ENCODE measurements at places on chromosomes 1 and 21.

DNA sequence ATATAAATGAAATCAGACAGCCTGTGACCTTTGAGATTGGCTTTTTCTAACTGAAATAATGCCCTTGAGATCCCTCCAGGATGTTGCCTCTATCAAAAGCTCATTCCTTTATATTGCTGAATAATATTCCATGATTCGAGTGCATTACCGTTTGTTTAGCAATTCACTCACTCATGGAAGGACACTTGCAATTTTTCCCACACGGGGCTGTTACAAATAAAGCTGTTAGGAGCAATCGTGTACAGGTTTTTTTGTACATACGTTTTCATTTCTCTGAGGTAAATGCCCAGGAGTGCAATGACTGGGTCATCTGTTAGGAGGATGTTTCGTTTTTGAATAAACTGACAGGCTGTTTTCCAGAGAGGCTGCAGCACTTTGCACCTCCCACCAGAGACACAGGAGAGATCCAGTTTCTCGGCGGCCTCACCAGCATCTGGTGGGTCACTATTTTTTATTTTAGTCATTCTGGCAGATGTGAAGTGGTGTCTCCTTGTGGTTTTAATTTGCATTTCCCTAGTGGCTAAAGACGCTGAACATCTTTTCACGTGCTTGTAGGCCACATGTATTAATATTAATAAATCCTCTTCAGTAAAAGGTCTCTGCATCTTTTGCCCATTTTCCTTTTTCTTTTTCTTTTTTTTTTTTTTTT lies 11.0 kb downstream of the PRDM15 start:
- DNase-seq, result no peak

GRCh38 chr1:14296795-14297194 lies 301.7 kb upstream of the KAZN start:
- no peak for DNase-seq

DNA sequence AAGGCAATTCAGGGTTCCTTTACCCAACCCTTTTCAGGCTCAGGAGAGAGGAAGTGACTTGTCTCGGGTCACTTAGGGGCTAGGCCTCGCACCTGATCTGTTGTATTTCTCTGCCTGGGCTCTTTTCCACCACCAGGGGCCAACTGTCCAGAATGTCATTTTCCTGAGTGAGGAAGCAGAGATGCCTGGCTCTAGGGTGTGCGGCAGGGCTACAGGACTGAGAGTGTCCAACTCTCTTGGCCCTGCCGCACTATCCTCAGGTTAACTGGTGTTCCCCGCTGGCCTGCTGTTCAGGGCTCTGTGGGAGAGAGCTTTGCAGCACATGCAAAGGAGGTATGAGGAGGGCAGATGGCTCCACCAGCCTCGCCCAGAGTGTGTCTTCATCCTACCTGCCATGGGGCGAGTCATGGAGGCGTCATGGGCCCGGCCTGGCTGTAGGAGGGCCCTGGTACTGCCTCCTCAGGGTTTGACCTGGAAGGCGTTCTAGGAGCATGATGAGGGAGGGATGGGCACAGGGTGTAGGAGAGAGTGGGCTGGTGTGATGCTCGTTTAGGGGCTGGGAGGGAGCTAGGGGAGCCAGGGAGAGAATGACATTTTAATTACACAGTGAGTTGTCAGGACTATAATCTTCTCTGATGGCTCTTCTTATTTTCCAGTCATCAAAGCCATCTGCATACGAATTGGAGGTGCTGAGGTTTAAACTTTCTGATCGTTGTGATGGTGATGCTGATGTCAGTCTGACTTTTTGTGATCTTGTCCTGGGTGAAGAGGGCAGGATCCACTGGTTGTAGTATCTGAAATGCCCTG lies 128.3 kb downstream of the NOS1AP start:
- DNase-seq, result no peak

- DNase-seq, result peak; percentile 84
Measured at GRCh38 chr1:155083865-155084721, 5.5 kb downstream of the EFNA3 start.

DNA sequence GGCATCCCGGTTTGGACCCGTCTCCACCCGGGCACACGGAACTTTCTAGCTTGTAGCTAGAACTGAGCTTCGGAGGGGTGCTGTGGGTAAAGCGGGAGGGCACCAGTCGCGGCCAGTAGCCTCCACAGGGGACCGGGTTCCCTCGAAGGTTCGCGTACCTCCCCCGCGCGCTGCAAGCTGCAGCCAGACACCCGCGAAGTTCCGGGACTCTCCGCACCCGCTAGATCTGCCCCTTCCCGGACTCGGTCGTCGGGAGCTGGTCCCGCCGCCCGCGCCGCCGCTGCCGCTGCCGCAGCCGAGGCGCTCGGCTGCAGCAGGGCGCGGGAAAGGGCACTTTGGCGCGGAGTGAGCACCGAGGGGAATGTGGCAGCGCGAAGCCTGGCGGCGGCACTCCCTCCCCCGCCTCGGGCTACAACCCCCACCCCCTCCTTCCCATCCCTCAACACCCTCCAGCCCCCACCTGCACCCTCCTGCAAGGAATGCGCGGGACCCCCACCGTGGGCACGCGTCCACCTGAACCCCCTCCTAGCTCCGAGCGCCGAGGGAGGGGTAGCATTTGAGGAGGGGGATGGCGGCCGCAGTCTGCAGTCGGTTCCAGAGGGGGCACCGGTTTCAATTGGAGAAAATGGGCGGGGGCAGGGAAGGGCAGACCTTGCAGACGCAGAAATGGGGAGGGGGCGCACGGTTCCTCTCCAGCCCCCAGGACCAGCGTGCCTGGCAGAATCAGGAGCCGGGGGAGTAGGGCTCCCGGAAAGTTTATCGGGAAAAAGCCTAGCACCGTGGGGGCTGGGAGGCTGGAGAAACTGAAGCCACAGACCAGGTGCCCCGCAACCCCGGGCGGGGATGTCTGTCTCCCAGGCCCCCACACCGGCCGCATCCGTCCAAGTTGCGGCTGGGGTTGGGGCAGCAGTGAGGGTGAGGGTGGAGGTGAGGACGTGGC lies 968 bp downstream of the CSMD2 start:
- DNase-seq, result no peak

- DNase-seq, result peak; percentile 90
Measured at GRCh38 chr1:43979528-43980254, 681 bp downstream of the B4GALT2 start.

- no peak for DNase-seq
Measured at GRCh38 chr21:23131177-23131576, 2133.0 kb downstream of the NCAM2 start.

GRCh38 chr1:27106561-27107323 lies 48.2 kb downstream of the SLC9A1 start:
- DNase-seq, result no peak

DNA sequence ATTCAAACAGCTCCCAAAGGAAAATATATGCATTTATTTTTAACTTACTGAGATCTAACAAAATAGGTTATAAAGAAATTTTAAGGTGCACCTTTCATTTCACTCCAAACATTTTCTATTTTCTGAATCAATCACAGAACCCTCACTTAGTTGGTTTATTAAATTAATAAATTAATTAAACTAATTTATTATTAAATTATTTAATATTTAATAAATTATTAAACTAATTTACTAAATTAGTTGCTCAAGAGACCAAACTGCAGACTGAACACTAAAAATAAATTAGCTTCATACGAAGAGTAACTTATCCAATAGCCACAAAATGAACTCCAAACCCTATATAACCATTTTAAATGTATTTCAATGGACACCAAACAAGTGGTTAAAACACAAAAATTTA lies 68.0 kb downstream of the PRPF38A start:
- no peak for DNase-seq

- DNase-seq, result no peak
Measured at GRCh38 chr1:82044111-82044510, 243.4 kb downstream of the ADGRL2 start.

DNA sequence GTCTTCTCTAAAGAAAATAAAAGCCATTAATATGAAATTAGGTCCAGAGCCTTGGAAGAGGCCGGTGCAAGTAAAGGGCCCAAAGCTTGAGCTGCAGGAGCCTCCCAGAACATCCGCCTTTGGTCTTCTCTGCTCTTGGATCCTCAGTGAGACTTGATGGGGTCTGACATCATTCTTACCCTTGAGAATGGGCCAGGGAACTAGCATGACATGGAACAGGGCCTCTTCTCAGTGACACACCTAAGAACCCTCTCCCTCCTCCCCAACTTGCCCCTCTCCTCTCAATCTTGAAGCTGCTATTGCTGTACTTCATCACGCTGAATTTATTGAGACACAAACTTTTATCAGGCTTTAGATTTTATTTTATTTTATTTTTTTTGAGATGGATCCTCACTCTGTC lies 40.3 kb upstream of the SRSF10 start:
- no peak for DNase-seq

DNA sequence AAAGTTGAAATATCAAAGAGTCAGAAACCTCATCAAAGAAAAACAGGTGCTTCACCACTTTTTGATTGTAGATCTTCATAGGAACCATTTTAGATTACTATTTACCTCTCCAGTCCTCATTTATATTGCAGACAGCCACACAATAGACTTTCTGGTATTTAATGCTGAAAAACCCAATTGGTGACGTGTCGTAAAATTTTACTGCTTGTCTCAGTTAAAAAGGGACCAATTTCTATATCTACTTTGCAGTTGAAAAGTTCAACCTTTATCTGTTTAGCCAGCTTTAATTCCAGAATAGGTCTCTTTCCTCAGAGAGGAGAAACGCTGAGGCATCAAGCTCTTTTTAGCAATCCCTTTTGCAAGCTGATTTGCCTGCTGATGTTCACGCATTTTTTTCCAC lies 1722.4 kb downstream of the PLA2G4A start:
- DNase-seq, result no peak

GRCh38 chr21:45161038-45161945 lies 86.9 kb downstream of the ADARB1 start:
- no peak for DNase-seq

GRCh38 chr1:176989754-176990153 lies 174.8 kb downstream of the ASTN1 start:
- DNase-seq, result no peak

- no peak for DNase-seq
Measured at GRCh38 chr1:157162345-157162744, 24.1 kb upstream of the ETV3 start.

DNA sequence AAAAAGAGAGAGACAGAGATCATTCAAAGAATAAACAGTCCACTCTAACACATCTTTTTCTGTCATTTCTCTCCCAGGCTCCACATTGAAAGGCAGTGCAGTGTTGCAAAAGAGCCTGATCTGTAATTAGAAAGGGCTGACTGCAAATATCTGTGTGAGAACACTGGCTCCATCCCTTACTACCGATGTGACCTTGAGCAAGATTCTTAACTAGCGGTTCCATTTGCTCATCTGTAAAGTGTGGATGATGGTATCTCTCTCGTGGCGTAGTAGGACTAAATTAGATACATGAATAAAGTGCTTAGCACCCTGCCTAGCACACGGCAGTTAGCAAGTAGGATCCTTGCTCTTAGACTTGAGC lies 26.9 kb upstream of the SLC44A3 start:
- DNase-seq, result no peak

DNA sequence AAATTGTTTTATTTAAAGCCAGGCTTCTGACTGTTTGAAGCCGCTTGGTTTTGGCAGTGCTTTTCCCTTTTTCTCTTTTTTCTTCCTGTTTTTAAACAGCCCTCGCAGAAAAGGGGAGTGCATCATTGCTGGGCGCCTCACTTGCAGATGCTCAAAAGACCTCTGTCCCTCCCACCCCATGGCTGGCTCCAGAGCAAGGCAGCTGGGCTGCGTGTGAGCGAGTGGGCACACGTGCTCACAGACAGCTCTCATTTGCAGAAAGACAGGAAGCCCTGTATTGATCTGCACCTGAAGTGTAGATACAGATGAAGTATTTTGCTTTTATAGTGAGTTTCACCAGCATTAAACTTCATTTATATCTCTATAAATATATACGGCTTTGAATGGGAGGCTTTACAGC lies 8.8 kb downstream of the TNR start:
- DNase-seq, result no peak

DNA sequence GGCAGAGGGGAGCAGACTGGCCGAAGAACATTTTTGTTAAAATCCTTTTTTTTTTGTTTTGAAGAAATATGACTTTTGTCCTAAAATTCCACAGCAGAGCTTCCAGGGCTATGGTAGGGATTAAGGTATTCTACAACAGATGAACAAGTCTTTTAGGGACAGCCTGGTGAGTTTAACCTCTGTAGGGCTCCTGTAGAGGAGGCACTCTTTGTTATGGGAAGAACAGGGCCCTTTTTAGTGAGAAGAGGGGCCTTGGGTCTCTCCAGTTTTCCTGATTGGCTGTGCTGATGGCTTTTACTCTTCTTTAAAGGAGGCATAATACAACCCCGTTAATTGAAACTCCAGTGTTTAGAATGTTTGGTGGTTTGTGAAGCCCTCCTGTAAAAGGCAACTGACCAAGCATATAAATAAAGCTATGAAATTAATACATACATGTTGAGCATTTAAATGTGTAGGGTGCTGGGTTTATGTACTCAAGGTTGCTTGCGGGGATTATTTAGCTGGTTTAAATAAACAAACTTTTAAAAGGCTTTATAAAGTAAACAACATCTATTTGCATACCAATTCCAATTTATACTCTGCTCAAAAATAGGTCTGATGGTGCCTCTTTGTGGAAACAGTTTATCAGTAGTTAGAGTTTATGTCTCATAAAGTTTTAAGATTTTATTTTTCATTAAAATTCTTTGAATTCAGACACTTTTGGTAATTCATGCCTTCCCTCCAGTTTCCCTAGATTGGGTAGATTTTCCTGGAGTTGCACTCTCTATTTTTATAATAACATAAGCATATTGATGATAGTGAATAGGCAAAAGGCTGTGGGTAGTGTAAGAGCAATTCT lies 46.5 kb downstream of the PBX1 start:
- DNase-seq, result no peak

DNA sequence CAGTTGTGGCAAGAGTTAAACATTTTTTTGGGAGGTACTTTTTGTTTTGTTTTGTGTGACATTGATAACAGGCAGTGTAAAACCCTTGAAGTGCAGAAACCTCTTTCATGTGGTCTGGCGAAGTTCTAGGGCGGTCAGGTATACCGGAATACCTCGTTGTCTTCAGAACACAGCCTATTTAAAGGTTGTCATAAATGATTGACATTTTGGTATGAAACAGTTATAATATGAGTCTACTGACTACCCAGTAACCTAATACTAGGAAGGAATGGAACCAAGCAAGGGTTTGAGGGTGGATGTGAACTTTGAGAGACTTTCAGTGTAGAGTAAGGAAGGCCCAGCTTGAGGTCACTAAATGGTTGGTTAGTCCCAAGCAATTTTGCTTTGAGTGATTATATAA lies 40.5 kb downstream of the PATJ start:
- DNase-seq, result no peak

DNA sequence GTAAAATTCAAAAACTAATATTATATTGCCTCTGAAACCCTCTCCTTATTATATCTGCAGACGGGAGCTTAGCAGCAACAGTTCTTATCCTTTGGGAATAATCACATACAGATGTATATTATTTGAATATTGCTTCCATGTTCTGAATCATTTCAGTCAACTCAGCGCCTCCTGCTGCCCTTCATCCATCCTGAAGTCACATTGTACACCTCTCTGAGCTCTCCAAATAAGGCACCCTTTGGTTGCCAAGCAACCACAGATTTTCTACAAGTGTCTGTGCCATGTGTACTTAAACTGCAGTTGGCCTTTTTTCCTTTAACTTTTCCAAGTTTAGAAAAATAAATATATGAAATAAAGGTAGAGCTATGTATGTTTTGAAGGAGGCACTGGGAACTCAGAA lies 384.3 kb downstream of the LRRIQ3 start:
- no peak for DNase-seq
